ENCODE measurements at places on chromosomes 4 and X.
A peak's percentile ranks its signal among the peaks of the same experiment; 100 is the strongest.

DNA sequence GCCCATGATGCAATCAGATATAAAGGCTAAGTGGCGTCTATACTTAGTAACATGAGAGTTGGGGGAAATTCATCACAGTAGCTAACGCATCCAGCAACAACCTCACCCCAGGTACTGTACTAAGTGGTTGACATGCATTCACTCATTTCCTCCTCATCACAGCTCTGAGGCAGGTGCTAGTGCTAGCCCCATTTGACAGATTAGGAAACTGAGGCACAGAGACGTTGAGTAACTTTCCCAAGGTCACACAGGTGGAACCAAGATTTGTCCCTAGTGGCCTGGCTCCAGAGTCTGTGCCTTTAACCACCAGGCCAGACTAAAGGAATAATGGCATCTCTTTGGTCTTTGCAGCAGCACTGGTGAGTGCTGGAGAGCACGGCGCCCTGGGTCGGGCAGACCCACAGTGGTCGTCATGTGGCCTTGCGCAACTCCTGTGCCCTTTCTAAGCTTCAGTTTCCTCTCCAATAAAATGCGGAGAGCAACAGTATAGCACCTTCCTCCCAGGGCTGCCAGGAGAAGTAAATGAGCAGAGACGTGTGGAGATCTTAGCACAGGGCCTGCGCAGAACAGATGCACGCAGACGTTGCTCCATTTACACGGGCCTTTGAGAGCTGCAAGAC is 186.4 kb downstream of the BCOR start:
- DNase-seq = no peak

GRCh38 chr4:37389967-37390580 is 145.5 kb downstream of the NWD2 start:
- DNase-seq = peak; percentile 16

DNA sequence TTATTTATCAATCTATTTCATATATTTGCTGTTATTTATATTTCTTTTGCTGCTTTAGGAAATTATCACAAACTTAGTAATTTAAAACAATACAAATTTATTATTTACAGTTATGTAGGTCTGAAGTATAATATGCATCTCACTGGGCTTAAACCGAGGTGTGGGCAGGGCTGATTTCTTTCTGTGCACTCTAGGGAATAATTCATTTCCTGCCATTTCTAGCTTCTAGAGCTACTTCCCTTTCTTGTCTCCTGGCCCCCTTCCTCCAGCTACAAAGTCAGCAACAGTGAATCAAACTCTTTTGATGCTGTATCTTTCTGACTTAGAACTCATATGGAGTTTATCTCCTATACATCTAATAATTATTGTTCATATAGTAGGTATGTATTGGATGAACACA is 303.5 kb upstream of the ARSJ start:
- no peak for DNase-seq

DNA sequence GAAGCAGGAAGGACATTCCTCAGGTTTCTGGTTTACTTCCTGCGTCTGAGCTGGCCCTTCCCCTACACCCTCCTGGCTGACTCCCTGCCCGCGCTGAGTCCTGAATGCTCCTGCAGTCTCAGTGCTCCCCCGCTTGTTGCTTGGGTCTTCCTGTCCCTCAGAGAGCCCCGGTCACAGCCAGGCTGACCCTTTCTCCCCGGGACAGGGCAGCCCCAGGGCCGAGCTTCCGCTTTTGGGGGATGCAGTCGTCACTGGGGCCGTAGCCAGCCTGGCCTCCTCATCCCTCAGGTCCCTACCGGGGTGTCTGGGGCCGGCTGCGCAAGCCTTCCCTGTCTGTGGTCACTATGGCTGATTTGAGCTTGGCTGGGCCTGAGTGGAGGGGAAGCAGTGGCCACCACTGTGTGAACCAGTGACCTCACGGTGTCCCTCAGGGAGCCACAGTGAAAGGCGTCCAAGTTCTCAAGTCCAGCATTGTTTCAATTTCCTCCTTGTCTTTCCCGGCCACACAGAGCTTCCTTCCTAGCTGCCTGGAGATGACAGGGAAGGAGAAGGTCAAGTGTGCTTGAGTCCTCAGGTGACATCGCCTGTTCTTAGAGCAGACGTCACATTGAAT is 34.1 kb upstream of the ASMTL start:
- DNase-seq = no peak

GRCh38 chr4:26055855-26056254 is 141.8 kb downstream of the SMIM20 start:
- DNase-seq = no peak

Measured in DMS153 (cell line).